Heart right ventricle (tissue), 16 donors: ENCODE measurements at places on chromosomes 11 and 22.

GRCh38 chr11:63572026-63572688 lies 9.0 kb upstream of the PLAAT2 start:
- no peak for DNase-seq

DNA sequence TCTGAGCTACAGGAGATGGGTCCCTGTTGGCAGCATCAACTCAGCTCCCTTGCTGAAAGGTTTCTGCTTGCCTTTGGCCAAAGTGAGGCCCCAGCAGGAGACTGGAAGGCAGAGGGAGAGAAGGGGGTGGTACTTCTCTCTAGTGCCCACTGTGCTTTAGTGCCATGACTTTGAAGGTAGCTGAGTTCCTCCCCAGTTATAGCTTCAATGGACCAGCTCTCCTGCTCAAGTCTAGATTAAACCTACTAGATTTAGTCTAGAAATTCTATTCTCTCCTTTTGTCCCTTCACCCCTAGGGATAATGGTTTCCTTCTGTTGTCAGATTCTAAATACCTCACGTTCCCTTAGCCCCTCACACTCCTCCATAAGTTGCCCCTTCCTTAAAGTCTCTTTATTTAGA lies 119.2 kb downstream of the TIMP3 start:
- DNase-seq, result no peak

GRCh38 chr11:70471254-70471653 lies 72.9 kb downstream of the CTTN start:
- DNase-seq, result no peak

DNA sequence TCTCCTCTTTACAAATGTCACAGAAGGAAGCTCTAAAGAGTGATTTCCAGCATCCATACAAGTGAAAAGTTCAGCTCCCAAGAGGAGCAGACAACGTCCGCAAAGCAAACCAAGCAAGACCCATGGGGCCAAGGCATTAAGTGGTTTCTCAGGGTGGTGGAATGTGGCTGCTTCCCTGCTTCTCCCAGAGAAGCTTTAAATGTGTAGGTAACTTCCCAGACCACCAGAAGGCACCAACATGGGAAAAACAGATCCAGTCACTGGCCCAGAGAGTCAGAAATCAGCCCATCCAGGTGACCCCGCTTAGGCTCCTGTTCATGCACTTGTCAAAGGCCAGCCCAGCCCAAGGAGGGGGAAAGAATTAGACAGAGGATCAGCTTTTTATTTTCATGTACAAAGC lies 13.3 kb upstream of the PHF21A start:
- DNase-seq, result no peak

- DNase-seq, result no peak
Measured at GRCh38 chr22:49662681-49663080, 165.0 kb downstream of the BRD1 start.

GRCh38 chr11:17171916-17172315 lies 35.9 kb downstream of the PIK3C2A start:
- DNase-seq, result no peak

GRCh38 chr11:126630893-126631798 lies 275.7 kb downstream of the ST3GAL4 start:
- DNase-seq, result no peak

GRCh38 chr22:50698546-50698945 lies 25.9 kb downstream of the SHANK3 start:
- peak; percentile 36 for DNase-seq

DNA sequence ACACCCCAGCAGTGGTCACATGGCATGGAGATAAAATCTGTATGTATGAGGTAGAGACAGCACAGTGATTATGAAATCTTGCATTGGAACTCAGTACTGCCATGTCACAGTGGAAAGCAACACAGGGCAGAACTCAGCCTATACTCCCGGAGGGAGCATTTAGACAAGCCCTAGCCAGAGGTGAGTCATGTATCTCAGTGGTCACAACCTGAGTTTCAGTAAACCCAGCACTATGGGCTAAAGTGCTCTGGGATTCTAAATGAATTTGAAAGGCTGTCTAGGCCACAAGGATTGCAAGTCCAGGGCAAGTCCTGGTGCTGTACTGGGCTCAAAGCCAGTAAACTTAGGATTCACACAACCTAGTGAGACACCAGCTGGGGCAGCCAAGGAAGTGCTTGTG lies 1717.1 kb upstream of the RAG2 start:
- no peak for DNase-seq

- DNase-seq, result no peak
Measured at GRCh38 chr22:20245577-20246367, 22.3 kb downstream of the RTN4R start.

- DNase-seq, result no peak
Measured at GRCh38 chr11:77020734-77021133, 13.5 kb upstream of the B3GNT6 start.

- no peak for DNase-seq
Measured at GRCh38 chr11:3121416-3121815, 43.7 kb downstream of the OSBPL5 start.

DNA sequence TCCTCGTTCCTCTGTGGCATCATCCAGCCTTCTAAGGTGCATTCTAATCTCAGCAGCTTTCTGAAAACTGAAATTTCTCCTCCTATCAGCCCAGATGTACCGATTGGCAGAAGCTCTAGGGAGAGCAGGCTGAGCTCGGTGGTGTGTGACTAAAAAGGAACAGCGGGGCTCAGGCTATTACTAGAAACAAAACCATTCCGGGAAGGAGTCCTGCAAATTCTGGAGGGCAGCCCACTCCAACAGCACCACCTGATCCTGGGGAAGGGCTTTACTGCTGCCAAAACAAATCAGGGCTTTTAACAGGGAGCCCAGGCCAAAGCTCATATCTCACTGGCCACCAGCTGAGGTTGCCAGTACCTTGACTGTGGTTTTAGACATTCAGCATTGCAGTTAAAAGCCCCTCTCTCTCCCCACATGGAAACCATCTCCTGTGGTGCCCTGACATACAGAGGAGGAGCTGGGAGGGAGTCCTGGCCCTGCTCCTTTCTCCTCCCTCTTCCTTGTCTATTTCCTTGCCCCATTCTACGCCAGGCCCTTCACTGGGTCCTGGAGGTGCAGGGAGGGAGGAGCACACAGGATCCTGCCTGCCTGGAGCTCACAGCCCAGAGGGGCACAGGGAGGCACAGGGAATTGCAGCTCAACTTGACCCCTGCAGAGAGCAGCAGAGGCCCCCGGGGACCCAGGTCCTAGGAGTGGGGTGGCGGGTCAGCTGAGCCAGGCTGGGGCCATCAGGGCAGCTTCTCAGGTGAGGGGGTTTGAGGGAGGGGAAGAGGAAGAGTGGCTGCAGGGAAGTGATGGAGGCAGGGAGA lies 889 bp downstream of the PLAAT4 start:
- peak; percentile 51 for DNase-seq

DNA sequence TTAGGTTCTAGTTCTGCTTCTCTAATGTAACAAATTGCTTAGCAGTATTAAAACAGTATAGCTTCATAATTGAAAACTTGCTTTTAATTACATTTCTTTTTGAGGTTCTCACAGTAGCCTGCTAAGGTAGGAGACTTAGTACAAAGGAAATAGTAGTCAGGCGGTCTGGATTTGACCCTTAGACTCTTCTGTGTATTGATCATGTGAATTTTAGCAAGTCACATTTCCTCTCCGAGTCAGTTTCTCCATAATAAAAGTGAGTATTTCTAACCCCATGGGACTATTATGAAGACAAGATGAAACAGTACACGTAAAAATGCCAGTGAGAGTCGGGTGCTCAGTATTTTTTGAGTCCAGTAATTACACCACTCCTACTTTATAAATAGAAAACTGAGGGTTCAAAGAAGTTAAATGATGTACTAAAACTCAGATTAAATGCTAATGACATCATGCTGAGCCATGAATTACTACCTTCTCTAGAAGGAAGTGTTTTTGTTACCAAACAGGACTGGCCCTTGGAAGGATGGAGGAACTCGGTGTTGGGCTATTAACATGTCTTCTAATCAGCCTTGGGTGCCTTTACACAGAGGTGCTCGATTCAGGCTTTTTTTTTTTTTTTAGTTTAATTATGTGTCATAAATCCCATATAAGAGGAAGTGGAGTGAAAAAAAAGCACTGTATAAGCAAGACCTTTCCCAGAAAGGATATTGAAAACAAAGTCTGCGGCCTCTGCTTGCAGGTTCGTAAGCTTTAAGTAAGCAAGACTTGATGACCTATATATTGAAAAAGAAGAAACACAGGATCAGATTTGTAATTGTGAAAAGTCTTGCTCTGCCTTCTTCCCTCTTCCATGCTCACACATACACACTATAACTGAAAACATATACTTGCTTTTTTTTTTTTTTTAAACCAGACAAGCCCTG lies 109.0 kb downstream of the EMSY start:
- no peak for DNase-seq

DNA sequence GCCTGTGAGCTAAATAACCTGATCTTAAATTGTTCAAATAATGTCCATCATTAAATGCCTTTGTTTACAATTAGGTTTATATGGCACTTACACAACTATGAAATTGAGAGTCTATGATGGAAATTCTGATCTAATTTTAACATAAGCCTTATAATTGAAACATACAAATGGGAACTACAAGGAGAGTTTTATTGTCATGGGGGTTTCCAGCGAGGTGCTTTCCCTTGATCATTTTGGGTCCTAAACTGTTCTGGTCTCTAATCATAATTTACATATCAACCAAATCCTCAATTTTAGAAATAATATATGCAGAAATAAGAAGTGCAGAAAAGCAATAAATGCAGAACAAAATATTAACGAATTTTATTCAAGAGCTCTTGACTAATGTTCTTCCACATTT lies 44.9 kb downstream of the RRAS2 start:
- DNase-seq, result no peak

DNA sequence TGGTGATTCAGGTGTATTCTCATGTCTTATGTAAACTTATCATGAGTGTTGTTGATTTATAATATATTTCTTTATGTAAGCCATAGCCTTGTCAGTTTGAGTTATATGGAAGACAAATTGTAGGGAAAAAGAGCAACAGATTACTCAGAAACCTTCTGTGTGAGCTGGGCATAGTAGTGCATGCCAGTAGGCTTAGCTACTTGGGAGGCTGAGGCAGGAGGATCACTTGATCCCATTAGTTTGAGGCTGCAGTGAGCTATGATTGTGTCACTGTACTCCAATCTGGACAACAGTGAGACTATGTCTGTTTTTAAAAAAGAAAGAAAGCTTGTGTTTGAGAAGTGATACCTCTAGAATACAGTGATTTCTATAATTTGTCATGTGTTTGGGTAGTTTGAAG lies 2.2 kb upstream of the RAB30 start:
- no peak for DNase-seq

- DNase-seq, result no peak
Measured at GRCh38 chr11:28460348-28460747, 352.2 kb downstream of the METTL15 start.

DNA sequence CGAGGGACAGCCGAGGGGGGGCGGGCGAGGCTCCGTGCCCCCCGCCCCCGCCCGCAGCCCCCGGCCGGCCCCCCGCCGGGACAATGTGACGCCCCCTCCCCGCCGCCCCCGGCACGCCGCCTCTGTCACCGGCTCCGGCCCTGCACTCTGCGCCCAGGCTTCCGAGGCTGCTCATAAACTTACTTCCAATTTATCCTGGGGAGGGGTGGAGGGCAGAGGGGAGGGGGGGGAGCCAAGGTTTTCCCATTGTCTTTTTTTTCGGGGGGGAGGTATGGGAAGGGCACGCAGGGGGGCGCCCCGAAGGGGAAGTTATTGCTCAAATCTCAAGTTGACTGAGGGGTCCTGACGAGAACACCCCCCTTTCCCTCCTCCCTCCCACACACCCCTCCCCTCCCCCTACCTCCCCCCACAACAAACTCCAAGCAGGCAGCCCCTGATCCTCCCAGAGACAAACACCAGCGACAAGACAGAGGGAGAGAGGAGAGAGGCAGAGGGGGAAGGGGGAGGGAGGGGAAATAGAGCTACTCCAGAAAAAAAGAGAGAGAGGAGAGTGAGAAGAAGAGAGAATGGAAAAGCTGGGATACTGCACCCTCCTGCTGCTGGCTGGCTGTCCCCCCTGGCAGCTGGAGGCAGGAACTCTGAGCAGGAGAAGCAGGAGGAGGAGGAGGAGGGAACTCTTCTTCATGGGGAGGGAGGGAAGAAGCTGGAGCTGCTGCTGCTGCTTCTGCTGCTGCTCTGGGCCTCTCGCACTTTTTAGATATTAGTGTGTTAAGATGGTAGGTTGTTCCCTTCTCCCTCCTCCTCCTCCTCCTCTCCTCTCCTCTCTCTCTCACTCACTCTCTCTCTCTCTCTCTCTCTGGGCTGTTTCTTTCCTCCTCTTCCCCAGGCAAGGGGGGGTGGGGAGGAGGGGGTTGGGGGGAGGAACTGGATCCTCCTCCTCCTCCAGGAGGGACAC lies 631 bp downstream of the PHF21A start:
- peak; percentile 58 for DNase-seq

GRCh38 chr22:41288245-41288946 lies 2.4 kb upstream of the RANGAP1 start:
- peak; percentile 11 for DNase-seq

- DNase-seq, result no peak
Measured at GRCh38 chr22:28902490-28902889, 19.1 kb downstream of the ZNRF3 start.

GRCh38 chr11:9716275-9717039 lies 52.6 kb downstream of the SWAP70 start:
- DNase-seq, result no peak

- no peak for DNase-seq
Measured at GRCh38 chr11:20197881-20198280, 37.6 kb upstream of the DBX1 start.

DNA sequence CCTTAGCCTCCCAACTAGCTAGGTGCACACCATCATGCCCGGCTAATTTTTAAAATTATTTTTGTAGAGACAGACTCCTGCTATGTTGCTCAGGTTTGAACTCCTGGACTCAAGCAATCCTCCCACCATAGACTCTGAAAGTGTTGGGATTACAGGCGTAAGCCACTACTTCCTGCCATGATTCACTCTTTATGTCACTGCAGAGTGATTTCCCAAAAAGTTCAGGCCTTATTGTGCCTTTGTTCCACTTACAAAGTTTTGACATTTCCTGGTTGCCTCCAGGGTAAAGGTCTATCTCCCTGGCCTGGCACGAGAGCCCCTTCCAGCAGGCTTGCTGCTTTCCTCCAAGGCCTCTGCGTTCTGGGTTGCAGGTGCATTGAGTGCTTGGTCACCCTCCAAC lies 44.6 kb upstream of the RIC3 start:
- no peak for DNase-seq

GRCh38 chr22:20037419-20037818 lies 16.5 kb downstream of the TANGO2 start:
- DNase-seq, result no peak

DNA sequence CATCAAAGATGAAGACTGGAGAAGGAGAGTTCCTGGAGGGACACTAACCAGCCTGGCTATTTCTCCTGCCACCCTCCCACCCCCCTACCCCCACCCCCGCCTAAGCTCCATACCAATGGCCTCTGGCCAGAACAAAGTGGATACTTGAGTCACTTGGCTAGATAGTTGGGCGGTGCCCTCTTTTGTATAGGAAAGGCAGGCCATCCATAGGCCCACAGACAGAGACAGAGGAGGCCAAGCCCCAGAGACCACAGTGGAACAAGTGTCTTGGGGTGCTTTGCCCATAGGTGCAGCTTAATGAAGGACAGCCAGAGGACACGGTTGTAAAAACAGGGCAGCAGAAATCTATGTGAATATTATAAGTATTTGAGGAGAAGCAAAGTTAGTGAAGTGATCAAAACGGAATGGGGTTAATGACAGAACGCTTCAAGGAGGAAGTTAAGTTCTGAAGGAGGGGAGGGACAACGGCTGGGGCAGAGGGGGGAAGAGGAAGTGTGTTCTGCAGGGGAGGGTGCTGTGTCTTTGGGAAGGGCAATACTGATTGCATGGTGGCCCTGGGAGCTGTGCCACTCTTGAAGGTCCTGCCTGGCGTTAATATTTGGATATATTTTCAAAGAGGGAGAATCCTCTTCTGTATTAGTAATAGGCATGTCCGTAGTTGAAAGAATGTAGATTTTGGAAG lies 32.7 kb downstream of the FLI1 start:
- DNase-seq, result peak; percentile 44

GRCh38 chr22:46463435-46464227 lies 73.8 kb downstream of the CELSR1 start:
- no peak for DNase-seq
